Jurkat, Clone E6-1 (cell line): ENCODE measurements at places on chromosomes 13 and 19.
A peak's percentile ranks its signal among the peaks of the same experiment; 100 is the strongest.

DNA sequence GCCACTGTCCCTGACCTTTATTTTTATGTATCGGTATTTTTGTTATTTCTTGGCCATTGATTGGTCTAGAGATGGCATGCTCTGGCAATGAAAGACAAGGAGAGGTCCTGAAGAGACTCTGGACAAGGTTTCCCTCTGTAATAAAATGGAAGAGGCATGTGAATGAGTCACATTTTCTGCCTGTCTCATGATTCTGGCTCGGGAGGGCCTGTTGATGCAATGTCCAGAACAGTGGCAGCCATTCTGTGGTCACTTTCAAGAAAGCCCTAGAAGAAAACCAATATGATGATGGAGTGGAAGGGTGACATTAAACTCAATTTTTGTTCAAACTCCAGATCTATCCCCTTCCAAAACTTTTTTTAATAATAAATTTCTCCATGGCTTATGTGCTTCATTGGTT is 2.0 kb upstream of the FPR3 start:
- no peak for DNase-seq

GRCh38 chr19:46713781-46714443 is 3.0 kb downstream of the PRKD2 start:
- peak; percentile 70 for DNase-seq

DNA sequence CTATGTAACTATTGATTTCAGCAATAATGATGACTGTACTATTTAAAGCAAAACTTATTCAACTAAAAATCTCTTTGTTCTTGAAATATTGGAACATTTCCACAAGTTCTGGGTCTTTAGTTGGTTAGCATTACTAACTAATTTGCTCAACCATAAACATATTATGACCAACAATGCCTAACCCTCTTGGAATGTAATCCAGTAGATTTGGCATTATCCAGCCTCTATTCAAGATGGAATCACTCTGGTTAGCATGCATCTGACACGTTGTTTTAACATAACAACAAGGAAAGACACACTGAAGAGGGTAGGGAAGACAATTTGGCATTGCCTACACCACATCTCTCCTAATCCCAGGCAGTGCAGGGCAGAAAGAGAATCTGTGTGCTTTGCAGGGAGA is 941.3 kb upstream of the PCDH20 start:
- no peak for DNase-seq

DNA sequence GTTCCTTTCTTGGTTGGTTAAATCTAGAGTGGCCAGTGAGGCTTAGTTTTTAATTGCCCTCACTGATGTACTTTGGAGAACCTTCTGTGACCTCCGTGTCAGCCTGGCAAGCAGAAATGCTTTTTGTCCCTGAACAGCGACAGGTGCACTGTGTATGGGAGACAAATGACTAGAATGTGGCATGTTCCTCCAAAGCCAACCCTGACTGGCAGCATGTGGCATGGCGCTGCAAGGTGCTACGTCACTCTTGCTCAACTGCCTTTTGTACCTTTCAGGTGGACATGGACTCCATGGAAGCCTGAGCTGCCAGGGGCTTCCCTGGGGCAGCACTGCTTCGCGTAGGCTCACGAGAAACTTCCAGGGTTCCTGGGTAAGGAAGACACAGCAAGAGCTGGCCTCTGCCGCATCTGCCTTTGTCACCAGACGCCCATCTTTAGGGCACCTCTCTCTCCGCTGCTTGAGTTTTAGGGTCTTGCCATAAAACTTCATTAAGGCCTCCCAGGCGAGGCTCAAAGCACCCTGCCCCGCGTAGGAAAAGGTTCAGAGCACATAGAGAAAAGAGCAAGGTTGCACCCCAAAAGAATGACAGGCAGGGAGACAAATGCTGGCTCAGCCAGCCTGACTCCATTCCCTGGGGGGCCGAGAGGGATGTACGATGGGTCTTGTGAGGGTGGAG is 167.1 kb upstream of the SOX1 start:
- no peak for DNase-seq

- no peak for DNase-seq
Measured at GRCh38 chr19:485583-486236, 10.6 kb upstream of the MADCAM1 start.

DNA sequence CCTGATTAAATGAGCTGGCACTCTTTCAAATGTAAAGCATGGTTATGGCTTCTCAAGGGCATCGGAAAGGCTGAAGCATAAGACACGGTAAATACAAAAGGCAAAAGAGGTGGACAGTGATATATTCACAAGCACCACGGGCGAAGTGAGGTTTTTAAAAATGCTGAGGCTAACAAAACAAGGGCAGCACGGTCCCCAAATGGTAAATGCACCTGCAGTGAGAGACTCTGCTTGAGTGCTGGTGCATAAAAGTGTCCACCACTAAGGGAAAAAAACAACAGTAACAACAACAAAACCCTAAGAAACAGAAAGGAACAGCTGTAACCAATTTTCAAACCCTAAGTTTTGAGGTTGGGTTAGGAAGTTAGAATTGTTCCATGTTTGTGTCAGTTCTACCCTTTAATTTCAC is 234.9 kb downstream of the PCDH9 start:
- DNase-seq: peak; percentile 28

DNA sequence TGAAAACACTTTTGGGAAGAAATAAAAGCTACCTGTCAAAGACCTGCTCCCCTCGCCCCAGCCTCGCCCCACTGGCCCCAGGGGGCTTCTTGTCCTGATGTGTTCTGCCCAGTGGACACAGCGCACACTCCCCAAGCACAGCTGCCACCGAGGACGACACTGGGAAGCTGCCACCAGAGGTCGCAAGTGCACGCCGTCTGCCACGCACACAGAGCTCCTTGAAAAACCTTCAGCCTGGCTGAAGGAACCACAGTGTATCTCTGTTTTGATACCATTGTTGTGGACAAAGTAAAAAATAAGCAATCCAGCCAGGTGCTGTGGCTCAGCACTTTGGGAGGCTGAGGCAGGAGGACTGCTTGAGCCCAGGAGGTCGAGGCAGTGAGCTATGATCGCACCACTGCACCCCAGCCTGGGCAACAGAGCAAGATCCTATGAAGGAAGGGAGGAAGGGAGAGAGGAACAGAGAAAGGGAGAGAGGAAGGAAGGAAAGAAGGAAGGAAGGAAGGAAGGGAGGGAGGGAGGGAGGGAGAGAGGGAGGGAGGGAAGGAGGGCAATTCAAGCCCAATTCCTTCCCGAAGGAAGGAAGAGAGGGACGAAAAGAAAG is 57.3 kb downstream of the CEBPG start:
- peak; percentile 44 for DNase-seq

DNA sequence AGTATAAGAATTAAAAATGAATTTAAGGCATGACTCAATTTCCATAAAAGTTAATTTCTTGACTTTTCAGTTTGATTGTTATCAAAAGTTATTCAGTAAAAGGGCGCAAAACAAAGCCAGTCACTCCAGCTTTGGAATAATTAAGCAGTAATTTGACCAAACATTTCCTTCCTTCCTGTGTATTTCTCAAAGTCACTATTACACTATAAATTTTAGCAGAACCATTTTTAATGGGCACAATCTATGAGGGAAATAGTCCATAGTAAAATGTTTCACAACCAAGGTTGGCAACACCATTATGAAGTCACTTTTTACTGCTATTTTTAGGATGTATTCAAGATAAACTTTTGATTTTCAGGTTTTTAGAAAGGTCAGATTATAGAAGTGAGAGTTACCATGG is 91.0 kb downstream of the DACH1 start:
- no peak for DNase-seq

- no peak for DNase-seq
Measured at GRCh38 chr13:73608157-73608516, 526.1 kb downstream of the KLF12 start.

GRCh38 chr13:45257638-45258333 is 56.9 kb upstream of the KCTD4 start:
- DNase-seq: no peak

GRCh38 chr19:33562636-33563035 is 41.0 kb upstream of the PEPD start:
- DNase-seq: no peak

GRCh38 chr19:29667901-29668341 is 2.7 kb downstream of the PLEKHF1 start:
- peak; percentile 93 for DNase-seq

DNA sequence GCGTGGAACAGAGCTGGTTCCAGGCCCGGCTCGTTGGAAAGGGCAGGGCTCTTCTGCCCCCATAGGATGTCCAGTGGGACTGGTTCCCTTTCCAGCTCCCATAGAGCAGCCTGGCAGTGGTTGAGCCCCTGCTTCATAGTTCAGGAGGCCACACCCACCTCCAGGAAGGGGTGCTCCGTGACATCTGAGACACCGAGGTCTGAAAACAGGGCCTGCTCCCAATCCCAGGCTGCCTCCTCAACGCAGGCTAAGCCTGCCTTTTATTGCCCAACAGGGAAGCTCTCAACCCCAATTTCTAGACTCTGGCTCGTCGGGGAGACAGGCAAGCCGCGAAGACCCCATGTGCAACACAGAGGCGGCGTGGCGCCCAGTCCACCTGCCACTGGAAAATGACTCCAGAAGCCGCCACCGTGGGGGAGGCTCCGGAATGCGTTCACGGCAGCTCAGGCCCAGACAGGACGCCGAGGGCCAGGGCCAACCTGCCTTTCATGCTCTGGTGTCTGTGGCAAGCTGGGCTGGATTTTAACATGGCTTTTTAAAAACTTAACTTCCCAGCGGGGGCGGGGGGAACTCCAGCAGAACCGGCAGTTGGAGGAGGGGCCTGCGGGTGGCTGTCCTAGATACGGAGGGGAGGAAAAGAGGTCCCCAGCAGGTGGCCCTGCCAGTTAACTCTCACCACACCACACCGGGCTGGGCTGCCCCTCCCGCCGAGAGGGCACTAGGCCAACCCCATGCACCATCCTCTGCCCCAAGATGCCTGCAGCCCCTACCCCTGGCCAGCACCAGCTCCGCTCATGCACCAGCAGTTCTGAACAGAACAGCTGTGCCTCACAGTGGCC is 17.9 kb upstream of the TINCR start:
- DNase-seq: peak; percentile 86

- no peak for DNase-seq
Measured at GRCh38 chr13:23007426-23007825, 173.4 kb upstream of the SGCG start.

GRCh38 chr19:56170261-56170660 is 5.5 kb upstream of the GALP start:
- no peak for DNase-seq

DNA sequence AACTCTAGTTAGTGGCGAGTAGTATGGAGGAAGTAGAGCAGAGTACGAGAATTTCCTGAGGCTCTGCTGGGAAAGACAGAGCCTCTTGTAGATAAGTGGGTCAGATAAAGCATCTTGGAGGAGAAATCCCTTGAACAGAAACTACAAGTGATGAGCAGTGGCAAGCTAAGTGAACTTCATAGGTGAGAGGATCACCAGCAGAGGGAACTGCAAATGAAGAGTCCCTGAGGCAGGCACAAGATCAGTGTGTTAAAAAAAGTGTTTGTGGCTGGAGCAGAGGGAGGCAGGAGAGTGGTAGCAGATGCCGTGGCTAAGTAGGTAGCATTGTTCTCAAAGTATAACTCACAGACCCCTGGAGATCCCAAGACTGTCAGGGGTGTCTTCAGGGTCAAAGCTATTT is 437.6 kb downstream of the HS6ST3 start:
- DNase-seq: no peak

GRCh38 chr13:82176751-82177150 is 1705.5 kb downstream of the SLITRK1 start:
- DNase-seq: no peak

DNA sequence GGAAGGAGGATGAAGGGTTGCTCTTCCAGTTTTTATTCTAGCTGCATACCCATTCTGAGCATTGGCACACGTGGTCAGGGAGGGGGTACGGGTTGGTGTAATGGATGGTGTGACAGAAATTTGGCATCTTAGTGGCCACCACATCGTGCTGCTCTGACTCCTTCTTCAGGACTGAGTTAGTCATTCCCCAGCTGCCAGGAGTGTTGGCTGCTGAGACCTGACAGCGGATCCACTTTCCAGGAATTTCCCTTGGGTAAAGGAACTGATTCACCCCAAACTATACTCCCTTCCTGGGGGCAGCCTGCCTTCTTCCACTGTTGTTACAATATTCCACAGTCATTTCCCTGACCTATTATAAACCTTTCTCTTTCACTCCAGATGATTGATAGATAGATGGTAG is 595.5 kb upstream of the KLHL1 start:
- no peak for DNase-seq

- no peak for DNase-seq
Measured at GRCh38 chr13:93235258-93236015, 8.8 kb downstream of the GPC6 start.

- no peak for DNase-seq
Measured at GRCh38 chr13:58908019-58908679, 1255.6 kb downstream of the DIAPH3 start.

DNA sequence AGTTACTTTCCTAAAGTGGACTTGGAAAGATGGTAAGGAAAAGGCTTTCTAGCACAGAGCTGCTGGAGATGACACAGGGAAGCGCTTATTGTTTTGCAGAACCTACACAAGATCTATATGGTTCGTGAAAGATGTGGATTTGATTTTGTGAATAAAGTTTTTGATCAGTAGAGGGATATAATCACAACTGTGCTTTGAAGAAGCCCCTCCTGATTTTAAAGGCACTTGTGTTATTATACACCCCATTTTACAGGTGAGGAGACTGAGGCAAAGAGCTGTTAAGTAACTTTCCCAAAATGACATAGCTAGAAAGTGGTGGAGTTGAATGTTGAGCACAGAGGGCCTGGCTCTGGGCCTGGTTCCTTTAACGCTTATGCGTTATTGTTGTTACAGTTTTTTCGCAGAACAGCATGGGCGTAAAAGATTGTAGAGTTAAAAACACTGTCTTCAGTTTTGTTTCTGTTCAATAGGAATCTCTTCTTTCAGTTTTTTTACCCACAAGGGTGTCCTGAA is 1.4 kb downstream of the TDRD3 start:
- no peak for DNase-seq

DNA sequence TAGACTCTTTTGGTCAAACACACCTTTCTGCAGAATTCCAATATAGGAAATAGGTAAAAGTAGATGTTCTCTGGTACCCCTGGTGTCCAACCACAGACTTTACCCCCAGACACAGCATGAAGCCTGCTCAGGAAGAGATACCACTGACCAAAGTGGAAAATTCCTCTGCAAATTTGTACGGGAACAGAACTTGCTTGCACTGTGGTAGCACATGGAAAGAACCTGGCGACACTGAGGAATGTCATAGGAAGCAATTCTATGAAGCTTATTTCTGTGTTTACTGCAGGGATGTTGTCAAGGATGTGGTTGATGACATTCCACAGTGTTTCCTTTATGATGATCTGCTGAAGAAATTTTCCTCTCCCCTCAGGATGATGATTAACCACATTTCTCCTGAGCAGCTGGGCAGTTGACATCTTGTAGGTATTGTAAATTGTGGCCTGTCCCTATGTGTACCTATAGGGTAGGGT is 48.9 kb upstream of the TNFSF11 start:
- no peak for DNase-seq

- DNase-seq: no peak
Measured at GRCh38 chr13:24858953-24859352, 95.0 kb downstream of the RNF17 start.

DNA sequence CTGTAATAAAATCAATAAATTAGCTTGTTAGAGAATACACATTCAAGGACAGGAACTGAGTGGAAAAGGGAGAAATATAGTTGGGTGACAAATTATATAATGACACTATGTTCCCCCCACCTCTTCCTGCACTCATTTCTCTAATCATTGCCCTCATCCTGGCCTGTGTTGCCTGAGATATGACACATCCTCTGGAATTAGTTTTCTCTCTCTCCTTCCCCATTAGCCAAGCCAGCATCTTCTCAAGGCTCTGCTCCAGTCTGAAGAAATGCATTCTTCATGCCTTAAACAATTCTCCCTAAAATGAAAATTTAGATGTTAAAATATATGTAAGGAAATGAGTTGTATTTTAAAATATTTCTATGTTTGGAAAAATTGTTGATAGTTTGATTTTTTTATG is 280.3 kb downstream of the POU4F1 start:
- DNase-seq: no peak
